ENCODE measurements at places on chromosomes 11 and 22. TPM values are rescaled to one million over a fixed set of nuclear protein-coding genes. Genes with fewer than 3 reads are reported as not detected.
A peak's percentile ranks its signal among the peaks of the same experiment; 100 is the strongest.

The KCNQ1 gene
- total RNA-seq: 9.1 TPM

DNA sequence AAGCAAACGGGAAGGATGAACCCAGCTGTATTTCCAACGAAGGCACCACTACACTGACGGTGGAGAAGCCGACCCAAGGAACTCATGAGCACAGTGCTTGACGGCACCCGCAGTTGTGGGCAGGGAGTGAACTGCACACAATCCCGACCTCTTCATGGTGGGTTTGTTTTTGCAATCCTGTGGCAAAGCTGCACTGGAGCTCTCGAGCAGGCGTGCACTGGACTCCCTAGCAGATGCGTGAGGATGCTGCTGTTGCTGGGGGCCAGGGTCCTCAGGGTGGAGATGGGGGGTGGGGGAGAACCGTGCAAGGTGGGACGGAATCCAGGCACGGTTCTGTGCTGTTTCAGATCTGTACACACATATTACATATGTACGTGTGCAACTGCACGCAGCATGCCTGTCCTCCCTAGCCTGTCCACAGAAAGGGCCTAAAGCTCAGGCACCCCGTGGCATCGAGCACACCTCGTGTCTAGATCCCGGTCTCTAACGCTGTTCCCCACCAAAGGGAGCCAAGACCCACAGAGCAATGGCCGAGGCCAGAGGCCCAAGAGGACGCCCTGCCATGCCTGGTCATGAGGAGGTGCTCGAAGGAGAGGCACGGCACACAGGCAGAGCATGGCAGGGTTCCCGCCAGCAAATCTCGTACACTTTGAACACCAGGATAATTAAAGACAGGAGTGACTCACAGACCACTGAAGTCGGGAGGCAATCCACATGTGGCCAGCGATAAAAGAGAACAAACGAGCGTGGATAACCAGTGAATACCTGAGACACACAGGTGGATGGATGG is 17.6 kb downstream of the ALG12 start:
- H3K27me3 ChIP-seq: no peaks in the 10 kb centered on the region
- H3K4me1 ChIP-seq: no peaks in the 10 kb centered on the region
- H3K4me3 ChIP-seq: no peak overlapping the region
- no peak for DNase-seq

DNA sequence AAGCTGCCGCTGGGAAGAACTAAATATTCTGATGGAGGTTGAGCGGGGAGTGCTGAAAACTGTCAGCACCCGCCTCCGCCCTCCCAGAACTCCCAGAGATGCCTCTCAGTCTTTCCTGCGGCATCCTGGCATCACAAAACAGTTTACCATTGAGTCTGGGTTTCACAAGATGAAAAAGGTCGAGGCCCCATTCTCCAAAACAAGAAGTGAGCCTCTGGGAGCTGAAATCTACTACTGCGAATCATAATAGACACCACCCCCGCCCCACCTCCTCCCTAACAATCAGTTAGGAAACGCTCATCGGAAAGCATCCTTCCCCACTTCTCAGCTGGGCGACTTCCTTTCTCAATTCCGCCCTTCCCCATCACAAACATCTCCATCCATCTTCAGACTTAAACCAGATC is 1.0 kb downstream of the SUN2 start:
- peaks cover 69% of the 10 kb centered on the region for H3K4me1 ChIP-seq
- peak overlapping the region; percentile 92 for H3K4me3 ChIP-seq
- DNase-seq: peak; percentile 76
- peak overlapping the region; percentile 94 for H3K27ac ChIP-seq

DNA sequence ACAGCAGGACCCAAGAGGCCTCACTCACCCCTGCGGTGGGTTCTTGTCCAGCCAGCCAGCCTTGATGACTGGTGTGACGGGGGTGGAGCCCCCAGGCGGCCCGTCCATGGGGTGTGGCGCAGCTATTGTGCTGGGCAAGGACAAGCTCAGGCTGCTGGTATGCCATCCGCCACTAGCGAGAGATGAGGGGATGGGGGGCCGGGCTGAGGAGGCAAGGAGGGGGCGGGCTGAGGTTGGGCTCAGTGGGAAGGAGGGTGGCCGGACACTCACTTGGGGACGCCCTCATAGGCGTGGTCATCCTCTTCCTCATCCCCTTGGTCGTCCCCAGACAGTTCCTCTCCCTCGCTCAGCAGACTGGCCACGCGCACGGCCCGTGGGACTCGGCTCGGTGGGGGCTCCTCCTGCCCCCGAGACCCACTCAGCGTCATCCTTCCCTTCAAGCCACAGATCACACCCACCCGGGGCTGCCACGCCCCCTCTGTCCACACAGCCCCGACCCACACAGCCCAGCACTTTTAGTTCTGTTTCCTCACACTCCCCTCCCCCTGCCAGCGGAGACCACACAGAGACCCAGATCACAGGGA is 38.0 kb upstream of the PDE2A start:
- H3K4me1 ChIP-seq: peaks cover 12% of the 10 kb centered on the region
- H3K27ac ChIP-seq: no peak overlapping the region
- no peak overlapping the region for H3K4me3 ChIP-seq
- peaks cover 12% of the 10 kb centered on the region for H3K36me3 ChIP-seq
- no peaks in the 10 kb centered on the region for H3K27me3 ChIP-seq

The ENDOD1 gene
- 13.1 TPM for total RNA-seq

DNA sequence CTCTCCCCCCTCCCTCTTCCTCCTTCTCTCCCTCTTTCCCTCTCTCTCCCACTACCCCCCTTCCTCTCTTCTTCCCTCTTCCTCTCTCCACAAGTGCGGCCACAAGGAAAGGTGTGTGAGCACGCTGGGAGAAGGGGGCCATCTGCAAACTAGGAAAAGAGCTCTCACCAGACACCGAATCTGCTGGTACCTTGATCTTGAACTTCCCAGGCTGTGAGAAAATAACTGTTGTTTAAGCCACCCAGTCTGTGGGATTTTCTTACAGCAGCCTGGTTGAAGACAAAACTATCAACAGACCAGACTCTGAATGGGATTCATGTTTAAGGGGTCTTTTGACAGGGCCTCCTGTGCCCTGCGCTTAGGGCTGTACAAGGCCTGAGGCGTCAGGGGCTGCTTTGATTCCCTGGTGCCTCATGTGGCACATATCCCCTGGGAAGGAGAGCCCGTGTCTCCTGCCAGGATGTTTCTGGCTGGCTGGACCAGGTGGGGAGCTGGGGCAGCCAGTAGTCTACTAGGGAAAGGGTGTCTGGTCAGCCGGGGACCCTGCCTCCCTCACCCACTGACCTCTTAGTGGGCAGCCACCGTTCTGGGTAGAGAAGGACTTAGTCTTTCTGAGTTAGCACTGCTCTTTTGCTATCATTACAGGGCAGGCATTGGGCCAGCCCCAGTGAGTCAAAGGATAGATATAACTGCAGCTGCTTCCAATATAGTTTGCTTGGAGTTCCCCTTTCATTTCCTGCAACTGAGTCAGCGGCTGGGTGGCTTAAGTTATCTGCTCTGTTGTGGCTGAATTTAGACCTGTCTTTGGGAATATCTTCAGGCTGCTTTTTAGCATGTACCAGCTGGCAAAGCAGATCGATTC is 6.2 kb downstream of the PANX1 start:
- H3K27ac ChIP-seq: peak overlapping the region; percentile 72
- DNase-seq: peak; percentile 74
- H3K27me3 ChIP-seq: no peaks in the 10 kb centered on the region
- H3K4me1 ChIP-seq: peaks cover 45% of the 10 kb centered on the region

DNA sequence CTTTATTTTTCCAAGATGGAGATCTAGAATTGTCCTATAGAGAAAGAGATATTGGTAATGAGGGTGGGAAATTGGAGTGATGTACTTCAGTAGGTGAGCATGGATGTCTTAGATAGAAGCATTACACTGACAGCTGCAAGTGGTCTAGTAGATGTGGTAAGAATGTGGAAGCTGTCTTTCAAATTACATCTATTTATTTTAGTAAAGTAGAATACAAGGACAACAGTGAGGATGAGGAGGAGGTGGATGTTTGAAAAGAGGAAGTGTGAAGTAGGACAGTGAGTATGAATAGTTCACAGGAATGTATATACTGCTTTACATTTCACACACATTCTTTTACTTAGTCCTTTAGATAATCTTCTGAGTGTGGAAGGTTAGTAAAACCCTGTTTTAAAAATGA is 64.2 kb downstream of the HIPK3 start:
- no peak overlapping the region for H3K4me3 ChIP-seq
- H3K36me3 ChIP-seq: peaks cover 3% of the 10 kb centered on the region
- no peak overlapping the region for H3K27ac ChIP-seq
- no peaks in the 10 kb centered on the region for H3K27me3 ChIP-seq
- peaks cover 32% of the 10 kb centered on the region for H3K4me1 ChIP-seq
- DNase-seq: no peak

DNA sequence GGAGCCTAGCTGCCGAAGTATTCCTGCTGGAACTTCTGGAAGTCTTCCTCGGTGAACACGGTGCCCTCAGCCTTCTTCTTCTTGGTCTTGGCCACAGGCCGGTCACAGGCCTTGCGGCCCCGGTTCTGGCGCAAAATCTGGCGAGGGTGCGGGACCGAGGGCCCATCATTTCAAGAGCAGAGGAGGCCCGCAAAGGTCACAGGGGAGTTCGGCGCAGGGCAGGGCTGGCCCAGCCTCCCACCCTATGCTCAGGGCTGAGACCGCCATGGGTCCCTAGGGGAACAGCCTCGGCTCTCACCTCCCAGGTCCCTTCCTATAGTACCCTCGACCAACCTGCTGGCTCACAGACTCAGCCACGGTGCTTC is 3.1 kb downstream of the RPS19BP1 start:
- H3K4me3 ChIP-seq: peak overlapping the region; percentile 67
- H3K27me3 ChIP-seq: no peaks in the 10 kb centered on the region
- peaks cover 75% of the 10 kb centered on the region for H3K4me1 ChIP-seq
- peaks cover 54% of the 10 kb centered on the region for H3K36me3 ChIP-seq
- peak overlapping the region; percentile 81 for H3K27ac ChIP-seq

DNA sequence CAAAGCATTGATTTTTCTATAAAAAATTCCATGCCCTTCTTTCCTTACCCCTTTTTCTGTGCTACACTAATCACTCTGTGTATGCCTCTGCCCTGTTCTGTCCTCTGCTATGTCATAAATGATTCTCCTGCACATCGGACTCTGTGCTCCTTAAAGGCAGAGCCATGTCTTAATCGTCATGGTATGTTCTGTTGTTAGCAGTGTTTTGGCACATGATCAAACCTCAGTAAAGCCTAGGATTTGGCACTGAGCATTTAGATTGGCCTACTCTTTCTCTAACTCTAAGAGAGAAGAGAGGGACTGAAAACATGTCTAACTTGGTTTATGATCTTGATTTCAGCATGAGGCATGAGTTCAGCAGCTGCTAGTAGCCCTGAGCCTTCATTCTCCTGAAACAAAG is 266.9 kb downstream of the AASDHPPT start:
- H3K4me3 ChIP-seq: no peak overlapping the region
- H3K36me3 ChIP-seq: no peaks in the 10 kb centered on the region
- peaks cover 2% of the 10 kb centered on the region for H3K27me3 ChIP-seq

GRCh38 chr22:28894807-28895206 is 11.4 kb downstream of the ZNRF3 start:
- H3K27me3 ChIP-seq: peaks cover 8% of the 10 kb centered on the region
- H3K4me1 ChIP-seq: peaks cover 15% of the 10 kb centered on the region
- no peaks in the 10 kb centered on the region for H3K36me3 ChIP-seq

- H3K27me3 ChIP-seq: no peaks in the 10 kb centered on the region
- H3K4me3 ChIP-seq: no peak overlapping the region
- no peak overlapping the region for H3K27ac ChIP-seq
- DNase-seq: no peak
Measured at GRCh38 chr11:65777241-65777640, 3.5 kb downstream of the AP5B1 start.

The YPEL1 gene
- 1.5 TPM for total RNA-seq

The PHOX2A gene
- not detected for total RNA-seq

The GLB1L3 gene
- total RNA-seq: 11.7 TPM

Data from activated CD4-positive, alpha-beta T cell treated with anti-CD3 and anti-CD28 coated beads for 36 hours (primary cell).